ENCODE measurements at places on chromosomes 4 and X.

DNA sequence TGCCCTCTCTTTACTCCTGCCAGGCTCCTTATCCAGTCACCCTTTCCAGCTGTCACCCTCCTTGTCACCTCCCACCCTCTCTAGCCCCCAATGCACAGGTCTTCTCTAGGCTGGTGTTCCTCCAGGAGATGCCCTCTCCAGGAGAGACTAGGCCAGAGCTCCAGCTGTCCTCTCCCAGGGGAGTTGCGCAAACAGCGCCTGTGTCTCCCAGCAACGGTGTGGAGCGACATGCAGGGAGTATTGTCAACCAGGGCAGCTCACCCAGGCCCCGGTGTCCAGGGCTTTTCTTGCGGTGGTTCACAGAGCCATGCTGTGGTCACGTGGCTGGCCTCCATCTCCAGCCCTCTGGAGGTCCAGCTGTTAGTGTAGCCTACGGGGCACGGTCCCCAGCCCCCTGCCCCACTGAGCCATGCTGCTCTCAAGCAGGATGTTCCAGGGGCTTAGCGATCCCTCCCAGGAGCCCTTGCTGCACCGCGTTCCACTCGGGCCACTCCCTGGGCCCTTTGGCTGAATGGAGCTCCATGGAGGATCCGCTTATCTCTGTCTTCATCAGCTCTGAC, 34.8 kb downstream of the CCNQ start:
- DNase-seq: no peak

GRCh38 chrX:132258509-132258908, 39.3 kb upstream of the RAP2C start:
- no peak for DNase-seq

DNA sequence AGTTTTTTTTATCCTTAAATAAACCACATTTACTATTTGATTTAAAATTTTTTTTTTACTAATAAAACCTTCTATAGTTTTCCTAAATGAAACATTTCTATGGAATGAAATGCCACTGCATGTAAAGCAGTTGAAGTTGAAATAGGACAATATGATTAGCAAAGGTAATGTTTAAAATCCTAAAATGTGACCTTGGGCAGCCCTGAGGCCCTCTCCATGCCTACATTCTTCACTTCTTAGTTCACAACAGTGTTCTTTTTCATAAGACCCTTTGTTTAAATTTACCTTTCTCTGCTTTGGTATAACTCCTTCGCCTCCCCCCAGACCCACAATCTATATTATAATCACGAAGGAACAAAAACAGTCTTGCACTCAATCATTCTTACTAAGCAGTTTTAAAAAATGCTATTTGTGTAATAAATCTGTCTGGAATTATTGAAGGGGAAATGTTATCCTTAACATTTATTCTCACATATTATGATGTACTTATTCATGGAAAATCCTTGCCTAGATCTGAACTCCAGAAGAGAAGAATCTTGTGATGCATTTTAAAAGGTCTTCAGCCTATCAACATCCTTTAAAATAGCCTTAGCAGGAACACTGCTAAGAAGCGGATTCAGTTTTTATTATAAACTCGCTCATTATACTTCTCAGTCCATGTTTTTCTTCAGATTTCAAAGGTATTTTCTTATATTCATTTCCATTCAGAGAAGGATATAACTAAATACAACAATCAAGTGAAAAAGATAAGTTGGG, 124.6 kb upstream of the NAP1L5 start:
- no peak for DNase-seq

GRCh38 chr4:13905543-13905942, 278.0 kb upstream of the BOD1L1 start:
- DNase-seq: no peak

- peak; percentile 10 for DNase-seq
Measured at GRCh38 chr4:39732728-39733127, 34.8 kb downstream of the UBE2K start.

DNA sequence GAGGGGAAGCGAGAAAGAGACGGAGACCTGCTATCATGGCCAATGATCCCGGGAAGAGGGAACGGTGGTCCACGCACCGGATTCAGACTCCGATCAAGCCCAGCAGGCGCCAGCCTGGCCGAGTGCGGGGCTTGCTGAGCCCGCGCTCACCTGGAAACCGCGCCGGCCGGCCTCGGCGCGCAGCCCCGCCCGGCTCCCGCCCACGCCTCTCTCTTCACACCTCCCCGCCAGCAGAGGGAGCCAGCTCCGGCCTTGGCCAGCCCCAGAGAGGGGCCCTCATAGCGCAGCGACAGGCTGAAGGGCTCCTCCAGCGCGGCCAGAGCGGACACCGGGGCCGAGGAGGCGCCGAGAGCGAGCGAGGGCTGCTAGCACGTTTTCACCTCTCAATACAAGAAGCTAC, 36.8 kb upstream of the SPANXN2 start:
- no peak for DNase-seq

GRCh38 chrX:153638041-153638371, 9.0 kb upstream of the DUSP9 start:
- no peak for DNase-seq

DNA sequence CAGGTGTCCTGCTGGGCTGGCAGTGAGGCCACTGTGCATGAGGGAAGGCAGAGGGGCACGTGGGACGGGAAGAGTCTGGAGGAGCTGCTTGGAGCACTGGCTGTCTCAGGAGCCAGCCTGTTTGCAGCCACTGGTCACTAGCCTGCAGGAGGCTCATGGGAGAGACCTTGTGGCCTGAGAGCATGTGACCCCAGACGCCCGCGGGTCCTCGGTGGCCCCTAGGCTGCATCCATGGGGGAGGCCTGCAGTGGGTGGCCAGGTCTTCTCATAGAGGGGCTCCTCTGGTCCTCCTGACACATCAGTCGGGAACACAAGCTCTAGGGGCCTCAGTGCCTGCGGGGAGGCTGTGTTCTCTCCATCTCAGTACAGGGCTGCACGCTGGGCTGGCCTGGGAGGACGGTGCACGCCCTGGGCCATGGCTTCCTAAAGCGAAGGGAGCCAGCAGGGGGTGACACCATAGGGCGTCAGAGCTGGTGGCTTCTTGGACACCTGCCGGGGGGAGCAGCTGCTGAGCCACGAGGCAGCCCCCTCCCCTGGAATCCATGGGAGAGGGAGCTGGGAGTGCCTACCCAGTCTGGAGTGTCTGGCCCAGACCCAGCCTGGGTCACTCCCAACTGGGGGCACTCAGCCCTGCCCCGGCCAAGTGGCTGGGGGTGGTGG, 12.3 kb downstream of the NAT8L start:
- DNase-seq: no peak

All from SK-N-MC (cell line).